ENCODE measurements at places on chromosomes 5 and 9.

GRCh38 chr5:95487880-95488279, 66.9 kb downstream of the SKIC3 start:
- DNase-seq = no peak

DNA sequence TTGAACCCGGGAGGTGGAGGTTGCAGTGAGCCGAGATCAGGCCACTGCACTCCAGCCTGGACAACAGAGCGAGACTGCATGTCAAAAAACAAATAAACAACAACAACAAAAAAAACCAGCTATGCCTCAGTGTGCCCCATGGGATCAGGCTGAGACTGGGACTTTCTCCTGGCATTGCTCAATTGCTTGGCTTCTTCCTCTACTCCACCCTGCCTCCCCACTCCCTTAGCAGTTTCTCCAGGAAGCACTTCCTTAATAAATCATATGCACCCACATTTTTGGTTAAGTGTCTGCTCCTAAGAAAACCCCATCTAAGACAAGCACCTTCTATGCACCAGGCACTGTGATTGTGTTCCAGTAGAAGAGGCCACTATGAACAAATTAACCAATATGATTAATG, 41.0 kb upstream of the TMEM252 start:
- no peak for DNase-seq

DNA sequence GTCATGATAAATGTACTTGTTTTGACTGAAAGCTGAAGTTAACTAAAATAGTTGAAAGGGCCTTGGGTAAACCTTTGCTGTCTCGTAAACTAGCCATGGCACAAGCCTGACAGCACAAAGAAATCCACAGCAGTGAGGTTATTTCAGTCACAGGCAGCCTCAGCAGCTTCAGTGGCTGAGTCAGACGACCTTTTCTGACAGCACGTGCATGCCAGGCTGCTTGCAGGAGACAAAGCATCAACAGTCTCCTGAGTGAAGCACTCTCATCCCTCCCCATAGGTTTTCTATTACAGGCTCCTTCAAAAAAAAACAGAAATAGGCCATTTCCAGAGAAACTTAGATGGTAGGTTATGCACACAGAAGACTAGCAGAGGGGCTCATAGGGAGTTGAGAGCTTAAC, 34.6 kb downstream of the OXCT1 start:
- peak; percentile 65 for DNase-seq

GRCh38 chr9:98491828-98492227, 216.9 kb downstream of the GABBR2 start:
- DNase-seq = no peak

GRCh38 chr5:65728218-65728617, 6.2 kb downstream of the NLN start:
- no peak for DNase-seq

GRCh38 chr9:130543859-130544258, 35.5 kb upstream of the FUBP3 start:
- DNase-seq = no peak

DNA sequence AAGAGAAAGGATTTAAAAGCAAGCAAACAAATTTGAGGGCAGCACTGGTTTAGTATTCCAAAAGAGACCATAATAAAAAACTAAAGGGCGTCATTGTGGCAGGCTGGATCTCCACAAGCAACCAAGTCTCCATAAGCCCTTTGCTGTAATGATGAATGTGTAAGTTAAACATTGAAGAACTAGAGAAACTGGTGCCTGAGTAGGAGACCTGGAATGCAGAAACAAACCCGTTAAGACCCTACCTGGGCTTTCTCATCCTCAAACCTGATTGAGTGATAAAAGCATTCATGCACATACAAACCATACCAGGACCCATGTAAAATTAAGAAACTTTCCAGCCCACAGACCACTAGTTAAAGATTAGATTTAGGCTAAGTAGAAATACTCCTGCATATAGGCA, 1.9 kb upstream of the SCGB3A2 start:
- DNase-seq = no peak

DNA sequence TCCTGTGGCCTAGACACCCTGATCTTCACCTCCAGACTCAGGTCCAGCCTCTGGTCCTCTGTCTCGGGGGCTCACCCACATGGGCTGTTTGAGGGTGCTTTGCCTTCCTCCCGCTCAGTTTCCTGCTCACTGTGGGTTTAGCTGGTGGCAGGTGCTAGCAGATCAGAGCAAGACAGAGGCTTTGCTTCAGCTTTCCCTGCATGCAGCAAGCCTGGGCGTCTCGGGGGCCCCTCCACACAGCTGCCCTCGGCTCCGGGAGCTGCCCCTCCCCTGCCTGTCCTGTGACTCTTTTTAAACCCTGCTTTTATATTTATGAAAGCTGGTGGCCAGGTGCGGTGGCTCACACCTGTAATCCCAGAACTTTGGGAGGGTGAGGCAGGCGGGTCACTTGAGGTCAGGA, 14.6 kb downstream of the MRPL36 start:
- no peak for DNase-seq

DNA sequence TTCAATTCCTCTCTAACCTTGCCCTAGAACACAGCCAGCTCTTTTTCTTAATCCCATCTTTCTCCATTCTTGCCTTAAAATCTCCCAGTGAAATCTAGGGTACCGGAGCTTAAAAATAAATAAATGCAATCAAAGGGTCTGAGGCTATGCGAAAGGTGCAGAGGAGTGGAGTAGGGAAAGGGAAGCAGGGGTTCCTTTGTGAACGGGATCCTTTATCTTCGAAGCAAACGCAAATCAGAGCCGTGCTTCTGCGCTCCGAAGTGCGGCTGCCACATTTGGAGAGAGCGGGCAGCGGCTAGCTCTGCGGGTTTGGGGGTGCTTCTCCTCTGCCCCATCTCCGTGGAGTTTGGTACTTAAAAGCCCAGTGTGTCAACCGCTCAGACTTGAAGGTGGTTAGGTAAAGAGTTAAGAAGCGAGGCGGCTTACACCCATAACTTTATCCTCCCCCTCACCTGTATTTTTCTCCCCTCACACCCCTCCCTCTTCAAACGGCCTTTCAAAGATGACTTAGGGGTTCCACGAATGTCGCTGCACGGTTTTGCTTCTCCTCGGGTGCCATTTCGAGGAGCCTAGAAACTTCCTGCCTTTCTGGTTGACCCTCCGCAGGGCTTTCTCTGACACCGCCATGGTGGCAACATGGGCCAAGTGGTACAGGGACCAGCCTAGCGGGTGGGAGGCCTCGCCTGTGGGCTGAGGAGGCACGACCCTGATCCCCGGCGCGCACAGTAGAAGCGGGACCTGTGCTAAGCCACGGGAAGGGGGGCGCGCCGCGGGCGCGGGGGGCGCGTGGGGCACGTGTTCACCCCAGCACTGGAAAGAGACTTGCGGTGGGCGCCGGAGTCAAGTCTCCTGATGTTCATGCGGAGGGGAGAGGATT, 31.7 kb upstream of the NFIB start:
- no peak for DNase-seq

GRCh38 chr9:14170973-14171596, 142.9 kb downstream of the NFIB start:
- peak; percentile 41 for DNase-seq

- no peak for DNase-seq
Observed at GRCh38 chr5:17398431-17398830, 99.6 kb upstream of the TAF11L2 start.

GRCh38 chr9:124552273-124552605, 45.0 kb upstream of the NR5A1 start:
- DNase-seq = no peak
